ENCODE measurements at places on chromosomes 7 and 10. TPM values are rescaled to one million over a fixed set of nuclear protein-coding genes. Genes with fewer than 3 reads are reported as not detected.

GRCh38 chr10:124086787-124087671, 6.4 kb downstream of the CHST15 start:
- no peak for DNase-seq

DNA sequence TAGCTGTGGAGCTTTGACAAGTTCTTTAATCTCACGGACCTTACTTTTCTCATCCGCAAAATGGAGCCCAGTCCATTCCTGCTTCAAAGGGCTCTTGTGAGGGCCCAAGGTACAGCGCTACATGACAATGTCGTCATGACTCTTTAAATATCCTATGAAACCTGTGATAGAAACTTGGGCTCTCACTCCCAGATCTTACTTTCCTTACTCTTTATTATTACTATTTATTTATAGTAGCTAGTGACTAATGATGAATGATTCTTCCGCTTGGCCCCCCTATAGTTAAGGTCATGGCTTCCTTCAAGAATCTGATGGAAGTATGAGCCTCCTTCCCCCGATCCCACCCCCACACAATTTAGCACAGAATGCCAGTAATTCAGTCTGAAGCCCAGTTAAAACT, 41.9 kb downstream of the RBM20 start:
- DNase-seq = no peak

The PRKG1 gene
- 0.23 TPM for total RNA-seq

The PDE1C gene
- total RNA-seq = not detected

The AIMP2 gene
- 8.1 TPM for total RNA-seq
